Activated CD8-positive, alpha-beta memory T cell treated with anti-CD3 and anti-CD28 coated beads for 48 hours (primary cell): ENCODE measurements at places on chromosomes 12 and 14.

- DNase-seq: no peak
Measured at GRCh38 chr14:32246751-32247150, 43.7 kb upstream of the RNU6-8 start.

DNA sequence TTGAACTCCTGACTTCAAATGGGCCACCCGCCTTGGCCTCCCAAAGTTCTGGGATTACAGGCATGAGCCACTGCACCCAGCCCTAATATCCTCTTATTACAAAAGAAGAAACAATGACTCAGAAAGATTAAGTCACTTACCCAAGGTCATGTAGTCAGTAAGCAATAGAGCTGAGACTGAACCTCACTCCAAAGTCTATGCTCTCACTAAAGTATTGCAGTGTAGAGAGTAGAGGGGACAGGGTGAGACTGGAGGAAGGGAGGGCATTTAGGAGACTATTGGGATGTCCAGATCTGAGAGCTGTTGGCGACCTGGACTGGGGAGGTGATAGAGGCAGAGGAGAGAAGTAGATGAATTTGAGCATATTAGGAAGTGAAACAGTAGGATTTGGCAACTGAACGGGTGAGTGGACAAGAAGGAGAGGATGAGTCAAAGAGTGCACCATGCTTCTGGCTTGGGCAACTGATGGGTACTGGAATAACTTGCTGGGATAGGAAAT is 11.8 kb downstream of the P2RX7 start:
- no peak for DNase-seq

DNA sequence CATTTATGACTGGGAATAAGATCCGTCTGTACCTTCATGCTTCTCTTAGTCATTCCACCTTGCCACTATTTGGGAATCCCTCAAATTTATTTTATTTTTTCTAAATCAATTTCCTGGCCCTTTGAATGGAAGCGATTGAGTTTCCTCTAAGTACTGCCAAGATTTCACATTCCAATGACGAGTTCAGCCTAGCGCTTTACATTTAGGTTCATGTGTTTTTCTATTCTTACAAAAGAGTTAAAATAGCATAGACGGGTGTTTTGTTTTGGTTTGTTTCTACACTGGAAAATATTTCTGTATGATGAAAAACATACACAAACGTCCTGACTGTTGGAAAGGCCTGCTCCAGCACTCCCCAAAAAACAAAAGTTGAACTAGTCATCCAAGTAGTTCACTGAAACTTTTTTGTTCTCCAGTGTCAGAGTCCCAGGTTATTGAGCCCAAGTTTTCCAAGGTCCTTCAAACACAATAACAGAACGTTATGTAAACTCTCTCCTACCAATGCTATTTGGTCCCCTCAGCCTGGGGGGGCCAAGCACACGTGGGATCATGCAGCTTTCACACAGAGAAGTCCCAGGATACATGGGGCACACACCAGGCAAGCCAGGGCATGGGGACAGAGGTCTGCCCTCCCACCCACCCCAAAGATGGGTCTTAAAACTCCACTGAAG is 74.8 kb upstream of the FOXN3 start:
- DNase-seq: no peak

DNA sequence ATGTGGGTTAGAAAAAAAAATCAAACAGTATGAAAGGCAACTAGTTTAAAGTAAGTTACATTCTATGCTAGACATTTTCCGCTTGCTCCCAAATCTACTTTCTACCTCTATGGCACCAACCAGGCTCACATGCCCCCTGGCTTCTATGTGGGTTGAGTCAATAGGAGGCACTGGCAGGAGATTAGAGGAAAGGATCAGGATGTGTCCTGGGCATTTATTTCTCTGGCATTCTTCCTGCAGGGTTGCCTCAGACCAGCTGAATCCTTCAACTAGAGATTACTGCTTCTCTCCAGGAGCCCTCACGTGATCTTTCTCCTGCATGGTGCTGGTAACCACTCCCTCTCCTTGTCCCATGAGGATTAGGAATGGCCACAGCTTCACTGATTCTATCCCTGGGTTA is 14.9 kb upstream of the CCDC60 start:
- no peak for DNase-seq

DNA sequence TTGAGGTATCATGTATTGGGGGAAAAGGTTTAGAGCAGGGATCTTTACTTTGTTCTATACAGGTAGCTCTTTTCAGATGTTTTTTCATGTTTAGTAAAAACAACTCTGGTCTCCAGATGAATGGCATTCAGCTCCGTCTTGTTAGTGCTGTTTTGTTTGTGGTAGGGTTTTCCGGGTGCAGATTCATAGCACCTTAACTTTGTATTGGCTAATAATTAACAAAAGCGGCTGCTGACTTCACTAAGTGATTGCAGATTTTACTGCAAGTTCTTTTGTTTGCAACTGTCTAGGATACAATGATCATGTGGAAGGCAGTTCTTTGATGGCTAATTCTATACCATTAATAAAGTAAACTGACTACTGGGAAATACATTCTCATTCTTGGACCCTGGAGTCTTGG is 32.2 kb upstream of the BHLHE41 start:
- no peak for DNase-seq
